ENCODE measurements at places on chromosomes 12 and 14. TPM values are rescaled to one million over a fixed set of nuclear protein-coding genes. Genes with fewer than 3 reads are reported as not detected.

The CFAP54 gene
- 36.0 TPM for total RNA-seq

The SLCO1A2 gene
- total RNA-seq, result 11.3 TPM

The KRT72 gene
- 0.23 TPM for total RNA-seq

The SIX6 gene
- total RNA-seq, result 0.69 TPM

The ANO4 gene
- total RNA-seq, result 27.2 TPM

The CFAP251 gene
- 12.9 TPM for total RNA-seq

Data from diencephalon (tissue), 1 donor.